Heart right ventricle (tissue), 16 donors: ENCODE measurements at places on chromosomes 3 and 15. TPM values are rescaled to one million over a fixed set of nuclear protein-coding genes. Genes with fewer than 3 reads are reported as not detected.

DNA sequence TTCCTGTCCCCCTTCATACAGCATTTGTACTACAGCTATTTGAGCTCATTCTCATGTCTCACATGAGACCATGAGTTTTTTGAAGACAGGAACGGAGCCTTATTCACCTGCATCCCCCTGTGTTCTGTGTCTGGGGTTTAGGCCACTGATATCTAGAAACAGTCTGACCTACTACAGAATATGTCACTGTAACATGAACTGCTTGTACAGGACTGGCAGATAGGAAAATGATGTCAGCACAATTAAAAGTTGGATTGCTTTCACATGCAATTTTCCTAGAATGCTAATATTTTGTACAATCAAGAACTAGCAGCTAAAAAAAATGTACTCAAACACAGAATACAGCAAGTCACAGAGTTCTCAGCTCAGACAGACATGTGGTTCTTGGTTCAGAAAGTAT, 90.8 kb upstream of the FGF12 start:
- no peak overlapping the region for H3K4me3 ChIP-seq
- peaks cover 26% of the 10 kb centered on the region for H3K4me1 ChIP-seq
- H3K27me3 ChIP-seq: no peaks in the 10 kb centered on the region
- no peak for DNase-seq
- H3K36me3 ChIP-seq: no peaks in the 10 kb centered on the region
- no peak overlapping the region for H3K27ac ChIP-seq

CYP8B1 gene
- not detected for total RNA-seq

GRCh38 chr15:33262306-33262705, 48.5 kb upstream of the RYR3 start:
- no peaks in the 10 kb centered on the region for H3K27me3 ChIP-seq
- H3K4me1 ChIP-seq: no peaks in the 10 kb centered on the region
- H3K27ac ChIP-seq: no peak overlapping the region
- no peak overlapping the region for H3K4me3 ChIP-seq
- no peaks in the 10 kb centered on the region for H3K36me3 ChIP-seq
- no peak for DNase-seq

DNA sequence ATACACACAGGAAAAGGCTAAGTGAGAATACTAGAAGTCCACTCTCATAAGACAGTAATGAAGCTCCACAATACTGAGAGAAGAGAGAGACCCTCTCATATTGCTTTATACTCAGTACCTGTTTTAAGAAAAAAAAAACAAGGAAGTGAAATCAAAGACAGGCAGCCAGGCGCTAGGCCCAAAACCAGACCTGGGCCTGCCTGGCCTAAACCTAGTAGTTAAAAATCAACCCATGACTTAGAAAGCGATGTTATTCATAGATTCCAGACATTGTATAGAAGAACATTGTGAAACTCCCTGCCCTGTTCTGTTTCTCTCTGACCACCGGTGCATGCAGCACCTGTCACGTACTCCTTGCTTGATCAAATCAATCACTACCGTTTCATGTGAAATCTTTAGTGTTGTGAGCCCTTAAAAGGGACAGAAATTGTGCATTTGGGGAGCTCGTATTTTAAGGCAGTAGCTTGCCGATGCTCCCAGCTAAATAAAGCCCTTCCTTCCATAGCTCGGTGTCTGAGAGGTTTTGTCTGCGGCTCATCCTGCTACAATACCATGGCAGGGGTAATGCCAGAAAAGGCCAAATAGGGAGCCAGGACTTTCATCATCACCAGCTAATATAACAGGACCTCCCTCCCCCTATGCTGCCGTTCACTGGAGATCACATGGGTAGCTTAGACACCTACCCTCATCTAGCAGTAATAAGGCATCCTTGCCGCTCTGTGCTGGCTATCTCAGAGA, 1294.1 kb downstream of the NSUN3 start:
- H3K4me3 ChIP-seq: no peak overlapping the region
- DNase-seq: no peak
- H3K27me3 ChIP-seq: no peaks in the 10 kb centered on the region
- H3K36me3 ChIP-seq: no peaks in the 10 kb centered on the region
- no peaks in the 10 kb centered on the region for H3K4me1 ChIP-seq

DNA sequence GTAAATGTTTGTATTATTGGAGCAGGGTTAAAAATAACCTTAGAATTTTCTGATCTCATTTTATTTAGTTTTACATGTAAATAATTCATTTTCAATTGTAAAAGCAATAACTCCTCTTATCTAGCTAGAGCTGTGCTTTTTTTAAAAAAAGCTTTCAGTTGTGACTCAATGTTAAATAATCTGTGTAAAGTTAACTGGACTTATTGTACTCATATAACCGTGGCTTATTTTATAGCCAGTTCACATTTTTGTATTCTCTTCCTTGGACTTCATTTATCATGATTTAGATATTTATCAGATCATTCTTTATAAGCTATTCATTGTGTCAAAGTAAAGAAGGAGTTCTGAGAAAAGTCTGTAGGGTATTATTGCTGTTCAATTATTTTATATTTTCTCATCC, 435.6 kb downstream of the CADM2 start:
- no peaks in the 10 kb centered on the region for H3K36me3 ChIP-seq
- no peaks in the 10 kb centered on the region for H3K4me1 ChIP-seq
- DNase-seq: no peak
- no peaks in the 10 kb centered on the region for H3K27me3 ChIP-seq
- H3K27ac ChIP-seq: no peak overlapping the region

GRCh38 chr15:59953392-59953883, 50.7 kb upstream of the FOXB1 start:
- no peaks in the 10 kb centered on the region for H3K27me3 ChIP-seq
- H3K4me3 ChIP-seq: no peak overlapping the region
- DNase-seq: no peak
- H3K36me3 ChIP-seq: no peaks in the 10 kb centered on the region
- H3K4me1 ChIP-seq: no peaks in the 10 kb centered on the region
- no peak overlapping the region for H3K27ac ChIP-seq

DNA sequence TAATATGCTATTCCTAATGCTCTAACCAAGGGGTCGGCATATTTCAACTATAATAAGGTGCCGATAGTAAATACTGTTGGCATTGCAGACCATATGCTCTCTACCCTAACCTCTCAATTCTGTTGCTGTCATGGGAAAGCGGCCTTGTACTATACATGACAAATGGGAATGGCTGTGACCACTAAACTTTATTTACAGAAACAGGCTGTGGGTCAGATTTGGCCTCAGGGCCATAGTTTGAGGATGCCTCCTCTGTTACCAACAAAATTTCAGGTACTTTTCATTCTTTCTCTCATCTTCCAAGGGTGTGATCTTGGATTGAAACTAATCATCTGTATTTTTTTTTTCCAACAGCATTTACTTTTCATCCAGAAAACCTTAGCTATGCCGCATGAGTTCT, 242.0 kb downstream of the MAGI1 start:
- no peaks in the 10 kb centered on the region for H3K27me3 ChIP-seq
- no peak for DNase-seq
- no peak overlapping the region for H3K27ac ChIP-seq
- no peaks in the 10 kb centered on the region for H3K36me3 ChIP-seq
- no peak overlapping the region for H3K4me3 ChIP-seq
- peaks cover 12% of the 10 kb centered on the region for H3K4me1 ChIP-seq

SAMD7 gene
- total RNA-seq: not detected

- H3K27me3 ChIP-seq: no peaks in the 10 kb centered on the region
- H3K36me3 ChIP-seq: no peaks in the 10 kb centered on the region
- no peak for DNase-seq
- H3K27ac ChIP-seq: no peak overlapping the region
Observed at GRCh38 chr15:74775132-74775562, 6.7 kb upstream of the CSK start.

GRCh38 chr3:179811321-179812095, 158.7 kb downstream of the USP13 start:
- no peak overlapping the region for H3K4me3 ChIP-seq
- H3K4me1 ChIP-seq: no peaks in the 10 kb centered on the region
- no peak overlapping the region for H3K27ac ChIP-seq
- no peak for DNase-seq

MAGI1 gene
- 41.7 TPM for total RNA-seq

MAN2C1 gene
- 105 TPM for total RNA-seq

- H3K4me3 ChIP-seq: no peak overlapping the region
- H3K27ac ChIP-seq: no peak overlapping the region
- no peaks in the 10 kb centered on the region for H3K27me3 ChIP-seq
- DNase-seq: no peak
Observed at GRCh38 chr15:69809421-69809820, 288.3 kb downstream of the TLE3 start.

GHSR gene
- not detected for total RNA-seq
